ENCODE measurements at places on chromosomes 3 and 15.

DNA sequence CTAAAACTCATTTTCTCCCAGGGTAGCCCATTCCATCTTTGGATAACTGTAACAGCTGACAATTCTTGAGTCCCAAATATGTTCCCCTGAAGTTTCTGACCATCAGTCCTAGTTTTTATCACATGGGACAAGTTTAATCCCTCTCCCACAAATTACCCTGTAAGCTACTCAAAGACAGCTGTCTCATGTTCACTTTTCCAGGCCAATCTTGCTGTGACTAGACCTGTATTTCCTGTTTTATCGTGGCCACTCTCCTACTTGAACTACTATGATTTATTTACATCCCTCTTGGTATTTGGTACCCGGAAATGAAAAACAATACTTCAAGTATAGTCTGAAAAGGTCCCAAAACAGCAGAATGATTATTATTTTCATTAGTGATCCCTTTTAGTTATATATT is 95.1 kb upstream of the MEX3B start:
- peak; percentile 83 for DNase-seq

DNA sequence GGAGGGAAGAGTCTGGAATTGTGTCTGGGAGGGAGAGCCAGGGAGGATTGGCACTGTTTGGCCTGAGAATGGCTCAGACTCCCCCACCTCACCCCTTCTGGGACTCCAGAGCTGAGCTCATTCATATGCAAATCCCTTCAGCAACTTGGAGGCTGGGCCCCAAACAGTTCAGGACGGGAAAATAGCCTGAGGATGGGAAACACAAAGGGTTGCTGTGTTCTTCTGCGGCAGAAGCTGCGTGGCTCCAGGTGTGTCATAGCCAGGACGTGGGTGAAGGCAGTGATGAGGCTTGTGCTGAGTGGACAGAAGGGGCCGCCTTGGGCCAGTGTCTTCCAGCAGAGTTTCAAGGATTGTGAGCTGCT is 16.6 kb downstream of the MASP1 start:
- DNase-seq = peak; percentile 68

GRCh38 chr15:28289694-28290463 is 32.1 kb downstream of the HERC2 start:
- DNase-seq = peak; percentile 18

GRCh38 chr15:96746665-96747064 is 416.2 kb downstream of the NR2F2 start:
- no peak for DNase-seq

- DNase-seq = no peak
Observed at GRCh38 chr3:77541203-77541922, 501.5 kb downstream of the ROBO2 start.

All from epithelial cell of esophagus (primary cell).